NCI-H1048 (cell line): ENCODE measurements at places on chromosomes 11 and 22.

- no peak for DNase-seq
Measured at GRCh38 chr11:57868491-57868890, 106.9 kb downstream of the CTNND1 start.

GRCh38 chr11:85758026-85758425 lies 52.9 kb downstream of the SYTL2 start:
- no peak for DNase-seq

GRCh38 chr11:45538363-45538762 lies 127.1 kb downstream of the CHST1 start:
- no peak for DNase-seq

DNA sequence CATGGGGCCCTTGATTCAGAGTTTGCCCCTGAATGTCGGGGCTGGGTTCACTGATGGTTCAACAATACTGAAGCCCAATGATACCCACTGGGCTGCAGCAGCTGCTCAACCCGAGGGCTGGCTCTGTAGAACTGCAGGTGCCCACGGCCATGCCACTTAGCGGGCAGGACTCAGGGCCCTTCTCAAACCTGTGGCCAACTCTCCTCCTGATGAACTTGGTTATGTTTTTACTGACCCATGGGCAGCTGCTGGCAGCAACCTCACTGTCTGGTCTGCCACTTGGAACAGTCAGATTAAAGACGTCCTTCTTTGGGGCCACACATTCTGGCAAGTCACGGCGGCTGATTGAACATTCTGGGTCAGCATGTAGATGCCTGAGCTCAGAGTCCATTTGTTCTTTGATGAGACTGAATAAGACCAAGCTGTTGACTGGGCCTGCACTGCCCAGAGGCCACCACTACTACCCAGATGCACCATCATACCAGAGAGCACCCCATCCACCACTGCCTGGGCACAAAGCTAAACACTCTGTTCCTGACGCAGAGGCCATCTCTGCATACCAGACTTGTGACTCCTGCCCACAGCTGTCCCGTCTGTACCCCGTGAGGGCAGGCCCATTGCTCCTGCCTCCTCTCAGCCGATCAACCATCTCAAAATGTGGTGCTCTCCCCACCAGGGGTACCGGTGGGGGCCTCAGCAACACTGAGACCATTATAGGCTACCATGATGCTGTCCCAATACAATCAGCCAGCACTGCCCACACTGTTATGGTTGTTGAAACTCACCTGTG lies 67.8 kb downstream of the SHANK2 start:
- no peak for DNase-seq

DNA sequence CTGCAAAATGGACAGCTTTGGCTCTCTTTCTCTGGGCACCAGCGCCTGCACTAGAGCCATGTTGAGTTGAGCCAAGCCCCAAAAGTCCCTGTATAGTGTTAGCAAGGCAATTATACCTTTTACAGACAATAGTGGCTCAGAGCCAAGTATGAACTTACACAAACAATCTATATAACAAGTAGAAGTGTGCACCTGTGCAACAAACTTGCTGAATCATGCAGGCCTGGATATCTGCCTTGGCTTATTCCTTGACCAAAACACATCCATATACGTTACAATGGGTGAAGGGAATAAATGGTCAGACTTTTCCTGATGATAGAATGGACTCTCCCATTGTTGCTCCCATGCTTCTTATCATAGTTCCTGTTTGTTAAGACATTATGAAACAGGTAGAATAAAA lies 3.8 kb upstream of the OR52I2 start:
- DNase-seq = no peak

- no peak for DNase-seq
Measured at GRCh38 chr11:1303126-1303821, 6.2 kb downstream of the TOLLIP start.

GRCh38 chr11:3955299-3955665 lies 99.8 kb downstream of the STIM1 start:
- DNase-seq = no peak

DNA sequence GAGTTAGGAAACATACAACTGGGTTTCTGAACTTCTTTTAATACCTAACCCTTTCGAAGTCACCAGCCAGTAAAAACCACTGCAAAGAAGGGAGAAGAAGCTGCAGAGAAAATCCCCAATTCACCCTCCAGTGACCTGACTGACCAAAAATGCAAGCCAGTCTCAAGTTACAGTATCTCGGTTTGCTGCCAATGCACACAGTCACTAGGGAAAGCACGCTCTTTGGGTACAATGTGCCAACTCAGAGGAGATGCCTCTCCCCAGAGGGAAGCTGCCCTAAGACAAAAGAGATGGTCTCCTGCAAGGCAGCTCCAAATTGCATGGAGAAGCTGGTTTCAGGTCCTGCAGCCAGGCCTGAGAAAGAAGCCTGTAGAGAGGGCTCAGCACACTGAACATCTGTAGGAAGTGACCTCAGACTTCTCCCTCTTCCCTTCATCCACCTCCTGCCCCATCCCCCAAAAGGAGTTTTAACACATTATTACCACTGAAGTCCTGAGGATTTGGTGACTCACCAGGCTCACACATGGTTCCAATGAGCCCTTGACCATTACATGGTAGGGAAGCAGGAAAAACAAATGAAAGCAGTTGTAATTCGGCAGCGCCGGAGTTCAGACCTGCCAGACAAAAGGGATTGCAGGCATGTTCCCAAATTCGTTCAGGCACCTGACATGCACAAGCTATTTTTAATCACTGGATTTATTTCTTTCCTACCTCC lies 90.1 kb downstream of the ETS1 start:
- DNase-seq = no peak

GRCh38 chr11:32224580-32224979 lies 133.7 kb downstream of the RCN1 start:
- DNase-seq = no peak

DNA sequence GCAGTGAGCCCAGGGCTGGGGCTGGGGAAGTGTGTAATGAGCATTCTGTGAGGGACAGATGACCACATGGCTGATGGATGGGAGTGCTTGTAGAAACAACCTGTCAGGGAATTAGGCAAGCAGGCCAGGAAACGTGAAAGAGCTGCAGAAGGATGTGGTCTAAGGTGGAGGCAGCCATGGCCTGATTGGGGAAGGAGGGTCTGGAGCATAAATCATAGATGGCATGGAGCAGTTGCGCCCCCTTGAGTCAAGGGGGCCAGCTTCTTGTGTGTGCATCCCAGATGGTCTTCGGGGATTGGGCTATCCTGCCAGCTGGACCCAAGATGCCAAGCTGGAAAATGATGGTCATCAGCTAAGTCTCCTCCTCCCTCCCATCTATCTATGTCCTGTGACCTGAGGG lies 119.4 kb upstream of the CLPB start:
- DNase-seq = no peak

DNA sequence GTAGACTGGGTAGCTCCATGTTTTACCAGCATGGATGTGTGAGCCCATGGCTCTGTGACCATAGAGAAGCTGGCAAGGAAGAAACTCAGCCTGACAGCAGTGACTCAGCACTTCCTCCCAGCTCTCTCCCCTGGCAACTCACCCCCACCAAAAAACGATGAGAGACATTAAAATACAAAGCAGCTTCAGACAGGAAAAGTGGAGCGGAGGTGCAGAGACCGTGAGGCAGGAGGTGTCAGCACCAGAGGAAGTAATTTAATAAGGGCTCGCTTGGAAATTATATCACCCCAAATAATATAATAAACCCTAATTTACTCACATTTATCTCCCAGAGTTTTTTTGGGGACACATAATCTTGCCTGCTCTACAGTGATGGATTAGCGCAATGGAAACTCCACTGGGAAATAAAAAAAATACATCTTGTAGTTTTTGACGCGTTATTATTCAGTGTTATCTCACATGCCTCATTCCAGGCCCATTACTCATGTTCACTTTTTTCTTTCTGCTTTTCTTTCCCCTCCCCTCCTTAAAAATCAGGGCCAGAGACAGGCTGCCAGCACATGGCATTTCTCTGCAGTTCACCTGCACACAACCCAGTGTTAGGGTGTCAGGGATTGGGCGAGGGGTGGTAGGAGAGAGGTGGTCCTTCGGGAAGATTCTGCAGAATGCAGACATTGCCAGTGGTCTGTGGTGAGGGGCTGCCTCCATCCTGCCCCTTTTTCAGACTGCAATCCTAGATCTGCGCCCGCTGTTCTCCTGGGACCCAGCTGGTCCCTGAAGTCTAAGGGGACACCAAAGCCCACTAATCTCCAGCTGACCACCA lies 170.8 kb downstream of the BUD13 start:
- DNase-seq = no peak

DNA sequence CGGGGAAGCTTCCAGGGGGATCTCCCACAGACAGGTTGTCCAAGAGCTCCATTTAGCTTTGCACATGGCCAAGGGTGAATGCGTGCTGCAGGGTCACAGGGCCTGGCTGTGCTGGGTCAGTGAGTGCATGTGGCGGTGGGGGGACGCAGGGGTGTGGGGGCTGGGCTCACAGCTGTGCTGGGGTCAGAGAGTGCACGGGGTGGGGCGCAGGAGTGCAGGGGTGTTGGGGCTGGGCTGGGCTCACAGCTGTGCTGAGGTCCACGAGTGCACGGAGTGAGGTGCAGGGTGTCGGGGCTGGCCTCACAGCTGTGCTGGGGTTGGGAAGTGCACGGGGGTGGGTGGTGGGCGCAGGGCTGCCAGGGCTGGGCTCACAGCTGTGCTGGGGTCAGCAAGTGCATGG lies 557.7 kb downstream of the BRD1 start:
- DNase-seq = no peak

DNA sequence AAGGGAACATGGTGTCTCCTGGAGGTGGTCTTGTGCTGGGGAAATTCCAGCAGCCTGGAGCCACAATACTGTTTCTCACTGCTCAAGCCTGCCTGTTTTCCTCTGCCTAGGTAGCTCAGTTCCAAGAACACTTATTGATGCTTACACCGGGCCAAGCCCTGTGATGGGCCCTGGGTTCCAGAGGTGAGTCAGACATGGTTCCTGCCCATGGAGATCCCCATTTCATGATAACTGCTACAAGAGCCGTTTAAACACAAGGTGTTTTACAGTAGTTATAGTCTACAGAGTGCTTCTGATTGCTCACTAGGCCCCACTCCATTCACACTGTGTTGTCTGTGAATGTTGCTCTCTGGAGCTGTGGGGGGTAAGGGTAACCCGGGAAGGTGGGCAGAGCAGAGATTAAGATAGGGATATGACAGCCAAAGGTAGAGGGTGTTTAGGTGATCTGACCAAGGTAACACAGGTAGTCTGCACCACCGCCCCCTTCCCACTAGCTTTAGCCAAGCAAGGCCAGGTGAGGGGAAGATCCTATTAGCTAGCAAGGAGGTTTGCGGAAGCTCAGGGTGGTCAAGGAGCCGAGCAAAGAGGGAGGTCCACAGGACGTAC lies 696 bp upstream of the MICAL2 start:
- DNase-seq = no peak

DNA sequence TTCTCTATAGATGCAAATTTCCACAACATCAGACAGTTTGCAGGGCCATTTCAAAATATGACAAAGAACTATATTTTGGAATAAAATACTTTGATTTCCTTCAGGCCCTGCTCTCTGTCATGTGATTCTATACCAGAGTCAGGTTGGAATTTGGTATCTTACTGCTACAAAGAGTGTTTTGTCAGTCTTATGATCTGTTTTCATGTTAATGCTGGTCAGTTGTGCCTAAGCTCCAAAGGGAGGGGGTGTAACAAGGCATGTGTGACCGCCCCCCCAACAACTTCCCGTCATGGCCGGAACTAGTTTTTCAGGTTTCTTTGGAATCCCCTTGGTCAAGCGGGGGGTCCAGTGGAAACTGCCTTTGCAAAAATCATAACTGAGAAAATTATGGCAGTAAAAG lies 15.1 kb downstream of the C11orf96 start:
- no peak for DNase-seq

DNA sequence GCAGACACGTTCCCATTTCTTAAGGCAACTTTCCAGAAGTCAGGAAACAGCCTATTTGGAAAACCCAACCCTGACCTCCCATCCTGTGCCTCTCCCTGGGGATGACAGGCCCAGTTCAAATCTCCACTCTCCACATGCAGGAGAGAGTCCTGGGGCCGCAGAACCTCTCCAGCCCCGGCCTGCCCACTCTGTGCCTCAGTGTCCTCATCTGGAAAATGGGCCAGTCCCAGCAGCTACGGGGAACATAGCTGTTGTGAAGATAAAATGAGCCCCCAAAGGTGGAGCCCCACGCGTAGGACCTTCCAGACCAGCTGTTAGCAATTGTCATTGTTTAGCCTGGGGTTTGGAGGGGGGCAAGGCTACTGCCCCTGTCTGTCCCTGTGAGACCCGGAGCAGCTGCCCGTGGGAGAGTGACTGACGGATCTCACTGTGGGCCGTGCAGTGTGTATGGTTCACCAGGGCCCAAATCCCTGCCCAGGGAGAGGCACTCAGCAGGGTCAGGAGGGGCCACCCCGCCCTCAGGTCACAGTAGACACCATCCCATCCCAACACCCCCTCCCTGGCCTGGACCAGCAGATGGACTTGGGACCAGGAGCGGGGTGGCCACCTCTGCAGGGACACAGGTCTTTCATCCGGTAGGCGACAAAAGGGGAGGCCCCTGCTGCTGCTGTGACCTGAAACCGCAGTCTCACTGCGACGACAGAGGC lies 145.9 kb downstream of the CTTN start:
- no peak for DNase-seq

DNA sequence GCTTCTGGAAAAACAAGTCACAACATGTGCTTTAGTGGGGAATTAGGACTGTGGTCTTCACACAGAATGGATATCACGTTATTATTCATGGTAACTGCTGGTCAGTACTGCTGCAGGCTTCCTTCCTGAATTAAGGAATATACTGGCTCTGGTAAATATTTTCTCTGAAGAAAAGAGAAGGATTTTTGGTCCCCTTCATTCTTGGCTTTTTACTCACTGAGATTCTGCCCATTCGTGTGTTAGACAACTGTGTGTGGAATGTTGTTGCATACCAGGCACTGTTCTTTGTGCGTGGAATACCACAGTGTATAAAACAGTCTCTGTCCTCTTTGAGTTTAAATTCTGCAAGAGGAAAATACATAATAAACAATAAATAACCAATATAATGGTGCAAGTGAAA lies 80.3 kb downstream of the ALX4 start:
- DNase-seq = no peak

DNA sequence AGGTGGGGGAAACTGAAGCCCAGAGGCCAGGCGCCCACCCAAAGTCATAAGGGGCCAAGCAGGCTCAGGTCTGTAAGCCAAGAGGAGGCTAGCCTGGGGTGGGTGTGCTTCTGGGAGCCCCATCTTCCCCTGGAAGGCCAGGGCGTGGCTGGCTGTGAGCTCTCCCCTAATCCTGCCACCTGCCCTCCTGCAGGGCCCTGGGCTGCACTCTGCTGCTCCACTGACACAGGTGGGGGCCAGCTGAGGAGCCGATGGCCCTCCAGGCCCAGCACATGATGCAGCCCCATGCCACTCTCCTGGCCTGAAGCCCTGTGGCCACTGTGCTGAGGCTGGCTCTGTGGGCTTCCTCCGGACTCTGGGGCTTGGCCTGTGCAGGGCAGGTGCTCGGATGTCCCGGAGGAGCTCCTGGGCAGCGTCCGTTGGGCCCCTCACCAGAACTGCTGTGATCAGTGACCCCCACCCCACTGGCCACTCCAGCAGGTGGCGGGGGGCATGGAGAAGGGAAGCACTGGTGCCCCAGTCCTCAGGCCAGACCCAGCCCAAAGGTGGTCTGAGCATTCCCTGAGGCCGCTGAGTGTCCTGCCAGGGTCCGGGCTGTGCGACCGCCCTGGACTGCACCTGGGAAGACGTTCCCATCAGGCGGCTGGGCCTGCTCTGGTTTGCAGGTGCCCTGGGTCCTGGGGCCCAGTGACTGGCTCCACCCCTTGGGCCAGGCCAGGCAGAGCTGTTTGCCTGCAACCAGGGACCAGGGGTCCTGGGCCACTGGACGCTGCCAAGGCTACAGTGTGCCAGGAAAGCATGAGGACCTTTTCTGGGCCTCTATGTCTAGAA lies 8.5 kb downstream of the PIM3 start:
- no peak for DNase-seq

GRCh38 chr22:39179841-39180335 lies 27.4 kb upstream of the CBX7 start:
- no peak for DNase-seq

- no peak for DNase-seq
Measured at GRCh38 chr11:28366549-28367346, 258.6 kb downstream of the METTL15 start.
